Mesangial cell (primary cell): ENCODE measurements at places on chromosomes 16 and 17. TPM values are rescaled to one million over a fixed set of nuclear protein-coding genes. Genes with fewer than 3 reads are reported as not detected.

Gene MYH2
- total RNA-seq, result under 0.01 TPM in 1 of 2 replicates, not detected in the other

Gene METRN
- total RNA-seq, result 125 and 152 TPM in 2 replicates

Gene KRTAP9-3
- not detected in 2 replicates for total RNA-seq

Gene FKBP10
- 175 and 310 TPM in 2 replicates for total RNA-seq

Gene PRDM7
- total RNA-seq, result not detected in 2 replicates

Gene KRT27
- 0.51 TPM in 1 of 2 replicates, not detected in the other for total RNA-seq

Gene C17orf75
- 10.3 and 11.6 TPM in 2 replicates for total RNA-seq

Gene CNGB1
- 0.38 TPM in 1 of 2 replicates, not detected in the other for total RNA-seq

Gene TMEM114
- total RNA-seq, result not detected in 2 replicates

Gene MEIOC
- 0.63 and 3.4 TPM in 2 replicates for total RNA-seq

Gene ANKRD40
- 23.1 and 29.7 TPM in 2 replicates for total RNA-seq

Gene CTRL
- 0.38 and 0.65 TPM in 2 replicates for total RNA-seq

Gene WNK4
- total RNA-seq, result 4.8 and 6.7 TPM in 2 replicates

Gene AGRP
- not detected in 2 replicates for total RNA-seq

Gene SPATA32
- not detected in 2 replicates for total RNA-seq

Gene PLD2
- total RNA-seq, result 13.5 and 30.9 TPM in 2 replicates

Gene OSGIN1
- total RNA-seq, result 1.6 and 3.5 TPM in 2 replicates

Gene ABCC6
- 0.65 and 4.3 TPM in 2 replicates for total RNA-seq

Gene PDE6G
- 0.65 and 6.6 TPM in 2 replicates for total RNA-seq

Gene PTX4
- total RNA-seq, result 0.13 TPM in 1 of 2 replicates, not detected in the other
